CD4-positive, alpha-beta T cell treated with Interleukin-15 for 1 hour (primary cell): ENCODE measurements at places on chromosomes 12 and 14.
A peak's percentile ranks its signal among the peaks of the same experiment; 100 is the strongest.

- no peak for DNase-seq
Measured at GRCh38 chr12:63967358-63968145, 123.1 kb downstream of the SRGAP1 start.

DNA sequence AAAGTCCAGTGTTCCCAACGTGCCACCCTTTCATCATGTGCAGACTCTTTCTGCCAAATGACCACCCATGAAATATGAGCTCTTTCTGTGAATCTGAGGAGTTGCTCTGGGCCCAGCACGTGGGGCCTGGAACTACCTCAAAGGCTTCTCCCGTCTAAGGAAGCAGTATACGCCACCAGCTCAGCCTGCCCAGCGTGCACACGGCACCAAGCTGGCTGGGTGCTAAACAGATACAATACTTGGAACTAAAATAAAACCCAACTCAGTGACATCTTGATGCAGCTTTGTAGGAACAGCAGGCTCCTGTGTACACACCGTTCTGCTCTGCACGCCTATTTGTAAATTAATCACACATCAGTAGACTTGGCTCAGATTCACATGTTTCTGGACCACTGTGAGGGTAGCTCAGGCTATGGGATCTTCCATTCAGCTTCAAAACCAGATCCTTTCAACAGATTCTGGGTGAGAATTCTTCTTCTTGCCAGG lies 74.8 kb downstream of the ARL6IP4 start:
- DNase-seq, result no peak

DNA sequence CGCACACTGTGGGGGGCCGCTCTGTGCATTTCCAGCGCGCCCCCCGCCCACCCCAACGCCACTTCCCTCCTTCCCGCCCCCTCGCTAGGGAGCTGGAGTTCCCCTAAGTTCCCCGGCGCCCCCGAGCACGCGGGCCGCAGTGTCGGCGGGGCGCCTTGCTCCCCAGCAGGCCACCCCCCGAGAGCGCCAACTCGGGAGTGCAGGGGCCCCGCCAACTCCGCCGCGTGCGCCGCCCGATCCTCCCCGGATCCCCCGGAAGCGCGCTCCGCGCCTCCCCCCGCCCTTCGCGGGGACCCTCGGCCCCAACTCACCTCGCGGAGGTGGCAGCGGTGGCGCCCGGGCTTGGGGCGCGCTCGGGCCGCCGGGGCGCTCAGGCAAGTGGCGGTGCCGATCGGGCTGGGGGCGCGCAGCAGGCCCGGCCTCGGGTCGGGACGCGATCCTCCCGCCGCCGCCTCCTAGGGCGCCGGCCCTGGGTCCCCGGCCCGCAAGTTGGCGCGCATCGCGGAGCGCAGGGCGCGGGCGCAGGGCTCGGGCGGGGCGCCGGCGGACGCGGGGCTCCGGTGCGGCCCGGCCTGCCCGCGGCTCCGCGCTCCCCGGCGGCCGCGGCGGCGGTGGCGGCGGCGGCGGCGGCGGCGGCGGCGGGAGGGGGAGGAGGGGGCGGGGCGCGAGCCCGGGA lies at the start of gene NCOR2:
Gene NCOR2 (minus strand): TSS at position 616 of the 676 bp plus-strand sequence. CDS start 72,361 bp downstream, outside the sequence.
- DNase-seq, result peak; percentile 46

- no peak for DNase-seq
Measured at GRCh38 chr12:74321381-74321780, 216.3 kb upstream of the ATXN7L3B start.

DNA sequence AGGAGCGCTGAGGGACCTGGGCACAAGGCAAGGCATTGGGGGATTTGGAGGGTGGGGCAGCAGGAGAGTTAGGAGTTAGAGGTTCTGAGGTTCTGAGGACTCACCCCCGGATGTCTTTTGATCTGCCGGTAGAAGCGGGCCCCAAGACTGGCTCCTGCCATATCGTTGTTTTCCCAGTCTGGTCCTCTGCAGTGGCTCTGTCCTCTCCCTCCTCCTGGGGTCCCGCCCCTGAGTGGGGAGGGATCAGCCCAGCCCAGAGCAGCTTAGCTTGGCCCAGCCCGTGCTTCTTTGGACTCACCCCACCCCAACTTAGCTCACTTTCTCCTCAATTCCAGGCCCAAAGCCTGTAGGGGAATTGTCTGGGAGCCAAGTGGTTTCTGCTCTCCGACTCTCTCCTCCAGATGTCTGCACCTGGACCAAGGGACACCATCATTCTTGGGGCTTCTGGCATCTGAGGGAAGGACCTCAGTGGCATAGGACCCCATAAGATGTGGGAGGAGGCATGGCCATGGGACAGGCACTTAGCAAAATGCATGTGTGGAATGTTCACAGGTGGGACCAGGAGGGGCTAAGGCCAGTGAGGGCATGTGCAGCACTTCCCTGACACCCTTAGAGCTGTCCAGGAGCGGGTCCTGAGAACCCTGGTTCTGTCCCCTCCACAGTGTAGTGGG lies 7.5 kb downstream of the SHMT2 start:
- DNase-seq, result peak; percentile 15

GRCh38 chr14:100862277-100862676 lies 36.4 kb downstream of the MEG3 start:
- peak; percentile 2 for DNase-seq

DNA sequence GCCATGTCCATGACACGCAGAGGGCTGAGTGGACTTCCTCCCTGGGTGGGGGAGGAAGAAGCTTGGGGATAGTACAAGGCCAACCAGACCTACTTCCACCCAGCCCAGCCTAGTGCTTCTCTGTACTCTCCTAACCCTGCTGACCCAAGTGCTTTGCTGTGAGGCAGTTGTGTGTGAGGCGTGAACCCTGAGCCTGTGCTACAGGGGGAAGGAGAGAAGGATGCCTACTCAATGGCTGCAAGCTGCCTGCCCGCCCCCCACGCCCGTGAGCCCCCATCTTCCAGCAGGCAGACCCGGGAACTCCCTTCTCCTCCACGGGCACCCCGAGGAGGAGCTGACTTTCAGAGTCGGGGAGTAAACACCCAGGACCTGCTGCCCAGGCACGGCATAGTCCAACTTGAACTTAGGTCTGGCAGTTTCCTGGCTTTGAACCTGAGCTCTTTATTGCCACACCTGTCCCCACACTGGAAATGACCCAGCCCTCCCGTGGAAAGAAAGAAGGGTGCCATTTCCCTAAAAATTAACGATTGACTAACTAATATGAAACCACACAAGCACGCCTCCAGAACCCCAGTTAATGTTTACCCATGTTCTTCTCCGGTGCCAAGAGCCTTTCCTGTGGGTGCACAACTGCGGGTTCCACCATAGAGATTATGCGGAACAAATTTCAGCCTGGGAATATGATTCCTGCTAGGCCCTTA lies 10.8 kb downstream of the ALDH2 start:
- DNase-seq, result peak; percentile 46

- no peak for DNase-seq
Measured at GRCh38 chr12:51941604-51942003, 9.9 kb upstream of the ACVR1B start.

DNA sequence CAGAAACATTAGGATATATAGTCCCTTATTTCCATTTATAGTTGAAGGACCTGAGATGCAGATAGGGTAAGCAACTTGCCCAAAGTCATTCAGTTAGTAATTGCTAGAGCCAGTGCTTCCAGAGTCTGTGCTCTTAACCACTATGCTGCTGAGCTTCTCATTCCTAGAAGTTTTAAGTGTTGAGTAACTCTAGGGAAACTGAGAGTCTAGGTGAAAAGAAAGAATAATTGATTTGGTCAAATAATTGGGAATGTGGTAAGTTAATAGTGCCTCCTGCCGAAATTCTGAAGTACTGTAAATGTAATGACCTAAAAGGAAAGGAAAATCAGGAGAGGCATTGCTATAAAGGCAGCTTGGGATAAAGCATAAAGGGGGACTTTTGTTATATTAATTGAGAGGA lies 14.1 kb downstream of the PYROXD1 start:
- DNase-seq, result no peak

- no peak for DNase-seq
Measured at GRCh38 chr12:42588524-42589464, 752 bp downstream of the PRICKLE1 start.

GRCh38 chr14:78848234-78848820 lies 678.2 kb downstream of the NRXN3 start:
- no peak for DNase-seq

- DNase-seq, result no peak
Measured at GRCh38 chr12:25716842-25717241, 163.8 kb upstream of the LMNTD1 start.

GRCh38 chr12:109725321-109726105 lies 11.9 kb downstream of the FAM222A start:
- no peak for DNase-seq

DNA sequence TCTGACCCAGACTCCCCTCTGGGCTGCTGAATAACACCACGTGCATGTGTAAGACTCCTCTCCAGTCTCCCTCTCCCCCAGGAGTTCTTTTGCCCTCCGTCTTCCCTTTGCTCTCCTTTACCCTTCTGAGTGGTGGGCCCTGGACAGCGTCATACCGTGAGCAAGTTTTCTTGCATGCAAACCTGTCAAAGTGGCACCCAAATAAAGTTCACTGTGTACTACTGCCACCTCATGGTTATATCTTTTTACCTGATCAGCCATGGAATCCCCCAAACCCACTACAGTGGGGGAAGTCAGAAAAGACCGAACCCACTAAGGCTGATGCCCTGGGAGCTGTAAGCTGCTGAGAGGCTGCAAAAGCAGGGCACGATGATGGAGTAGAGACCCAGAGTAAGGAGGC lies 131.1 kb upstream of the VRK1 start:
- DNase-seq, result no peak

GRCh38 chr14:45136399-45136798 lies 669 bp downstream of the FANCM start:
- no peak for DNase-seq

DNA sequence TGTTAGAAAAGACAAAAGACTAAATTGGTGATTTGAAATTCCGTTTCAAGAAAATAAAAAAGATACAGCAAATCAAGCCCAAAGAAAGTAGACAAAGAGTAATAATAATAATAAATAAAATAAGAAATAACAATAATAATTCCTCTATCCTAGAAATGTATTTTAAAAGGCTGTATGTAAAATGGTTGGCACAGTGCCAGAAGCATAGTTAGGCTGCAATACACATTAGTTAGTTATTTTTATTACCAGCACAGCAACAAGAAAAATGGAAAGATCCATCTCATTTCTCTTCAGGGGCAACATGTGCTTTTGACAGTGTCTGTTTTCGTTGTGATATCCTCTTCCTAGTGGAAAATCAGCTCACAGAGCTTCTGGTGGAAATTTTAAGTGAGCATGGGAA lies 174.1 kb upstream of the TMTC1 start:
- no peak for DNase-seq

DNA sequence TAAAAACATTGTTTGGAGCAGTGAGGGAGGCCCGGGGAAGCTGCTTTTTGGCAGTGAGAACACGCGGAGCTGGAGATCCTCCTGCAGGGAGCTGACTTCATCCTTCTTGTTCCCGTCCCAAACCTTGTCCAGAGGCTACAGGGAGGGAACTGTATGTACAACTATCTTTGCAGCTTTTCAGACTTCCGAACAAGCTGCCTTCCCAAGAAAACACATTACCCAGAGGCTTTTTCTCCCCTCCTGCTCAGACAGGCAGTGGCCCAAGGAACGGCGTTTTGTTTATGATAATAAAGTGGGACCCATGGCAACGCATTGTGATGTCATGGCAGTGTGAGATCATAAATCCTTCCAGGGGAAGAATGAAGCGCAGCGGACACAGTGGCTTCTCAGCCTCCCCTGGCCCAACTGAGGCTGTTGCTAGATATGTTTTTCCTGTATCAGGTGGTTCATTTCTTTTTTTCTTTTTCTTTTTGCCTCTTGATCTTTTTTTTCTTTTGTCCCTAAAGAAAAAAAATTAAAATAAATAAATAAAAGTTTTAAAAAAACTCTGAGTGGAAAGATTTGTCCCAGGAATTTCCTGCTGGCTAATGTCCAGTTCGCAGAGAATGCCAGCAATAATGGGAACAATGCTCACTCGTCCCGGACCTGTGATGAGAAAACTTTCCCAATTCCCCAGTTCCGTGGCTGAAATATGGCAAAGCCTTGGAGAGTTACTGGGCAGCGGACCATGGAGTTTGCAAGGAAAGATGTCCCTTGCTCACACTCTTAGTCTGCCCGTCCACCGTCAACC lies 103.4 kb upstream of the MAP1LC3B2 start:
- DNase-seq, result peak; percentile 53

DNA sequence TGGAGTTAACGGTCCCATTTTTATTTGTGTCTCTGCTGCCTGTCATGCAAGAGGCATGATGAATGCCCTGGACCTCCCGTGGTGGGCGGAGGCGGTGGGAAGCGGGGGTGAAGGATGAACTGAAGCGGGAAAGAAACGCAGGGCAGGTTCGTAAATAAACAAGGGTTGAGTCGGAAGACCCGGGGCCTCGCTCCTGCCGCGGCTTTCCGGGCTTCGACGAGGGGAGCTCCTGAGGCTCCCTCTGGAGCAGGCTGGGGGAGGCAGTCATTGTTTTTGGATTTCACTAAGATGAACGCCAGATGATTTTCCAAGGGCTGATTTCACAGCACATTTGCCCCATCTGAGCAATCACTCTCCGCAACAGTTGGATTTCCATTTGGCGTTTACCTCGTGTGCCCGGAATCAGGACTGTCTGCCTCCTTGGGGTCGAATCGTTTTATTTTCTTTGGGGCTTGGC lies 130.2 kb downstream of the SLC38A6 start:
- DNase-seq, result no peak

GRCh38 chr12:25935355-25936144 lies 22.9 kb upstream of the RASSF8 start:
- DNase-seq, result no peak

- DNase-seq, result no peak
Measured at GRCh38 chr12:52501490-52501889, 8.4 kb upstream of the KRT6A start.

GRCh38 chr14:36069535-36069900 lies 107.0 kb downstream of the PTCSC3 start:
- DNase-seq, result no peak
